ENCODE measurements at places on chromosomes 7 and 10.

- DNase-seq, result no peak
Measured at GRCh38 chr7:4123346-4123745, 558.7 kb upstream of the FOXK1 start.

DNA sequence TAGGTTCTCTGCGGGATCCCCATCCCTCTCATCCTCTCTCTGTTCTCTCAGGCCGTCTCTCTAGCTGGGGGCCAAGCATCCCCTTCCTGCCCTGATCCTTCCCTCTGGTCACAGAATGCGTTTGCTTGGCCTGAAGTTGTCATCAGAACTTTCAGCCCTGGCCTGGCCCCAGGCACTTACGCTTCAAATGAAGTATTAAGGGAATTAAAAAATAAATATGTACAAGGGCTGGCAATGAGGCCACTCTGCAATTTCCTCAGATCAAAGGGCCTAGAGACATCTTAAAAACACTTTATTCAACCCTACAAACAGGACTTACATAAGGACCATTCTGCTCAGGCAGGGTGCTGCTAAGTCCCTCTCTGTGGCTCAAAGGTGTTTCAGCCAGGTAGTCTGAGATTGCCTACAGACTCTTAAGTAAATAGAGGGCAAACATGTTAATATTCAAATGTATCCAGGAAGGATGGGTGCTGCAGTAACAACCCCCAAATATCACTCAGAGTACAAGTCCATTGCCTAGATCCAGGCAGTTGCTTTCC is 16.0 kb downstream of the SFTPD start:
- DNase-seq, result no peak

DNA sequence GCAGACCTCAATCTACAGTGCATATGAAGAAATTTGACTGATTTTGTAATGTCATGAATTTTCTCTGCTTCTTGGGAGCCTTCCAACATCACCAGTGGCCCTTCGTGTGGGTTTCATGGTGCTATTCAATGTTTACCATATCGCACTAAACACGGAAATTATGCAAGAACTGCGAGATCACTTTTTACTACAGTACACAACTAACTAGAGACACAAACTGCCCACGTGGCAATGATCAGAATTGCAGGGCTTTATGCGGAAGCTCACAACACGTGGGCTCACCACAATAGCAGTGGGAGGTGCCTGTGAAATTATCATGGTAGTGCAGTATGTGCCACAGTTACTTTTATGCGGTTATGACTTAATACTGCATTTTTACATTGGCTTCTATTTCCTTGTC is 449.7 kb upstream of the KLF6 start:
- no peak for DNase-seq

- no peak for DNase-seq
Measured at GRCh38 chr10:117656385-117657367, 114.1 kb downstream of the EMX2 start.

- DNase-seq, result peak; percentile 51
Measured at GRCh38 chr7:123797673-123798531, 47.1 kb upstream of the HYAL4 start.

DNA sequence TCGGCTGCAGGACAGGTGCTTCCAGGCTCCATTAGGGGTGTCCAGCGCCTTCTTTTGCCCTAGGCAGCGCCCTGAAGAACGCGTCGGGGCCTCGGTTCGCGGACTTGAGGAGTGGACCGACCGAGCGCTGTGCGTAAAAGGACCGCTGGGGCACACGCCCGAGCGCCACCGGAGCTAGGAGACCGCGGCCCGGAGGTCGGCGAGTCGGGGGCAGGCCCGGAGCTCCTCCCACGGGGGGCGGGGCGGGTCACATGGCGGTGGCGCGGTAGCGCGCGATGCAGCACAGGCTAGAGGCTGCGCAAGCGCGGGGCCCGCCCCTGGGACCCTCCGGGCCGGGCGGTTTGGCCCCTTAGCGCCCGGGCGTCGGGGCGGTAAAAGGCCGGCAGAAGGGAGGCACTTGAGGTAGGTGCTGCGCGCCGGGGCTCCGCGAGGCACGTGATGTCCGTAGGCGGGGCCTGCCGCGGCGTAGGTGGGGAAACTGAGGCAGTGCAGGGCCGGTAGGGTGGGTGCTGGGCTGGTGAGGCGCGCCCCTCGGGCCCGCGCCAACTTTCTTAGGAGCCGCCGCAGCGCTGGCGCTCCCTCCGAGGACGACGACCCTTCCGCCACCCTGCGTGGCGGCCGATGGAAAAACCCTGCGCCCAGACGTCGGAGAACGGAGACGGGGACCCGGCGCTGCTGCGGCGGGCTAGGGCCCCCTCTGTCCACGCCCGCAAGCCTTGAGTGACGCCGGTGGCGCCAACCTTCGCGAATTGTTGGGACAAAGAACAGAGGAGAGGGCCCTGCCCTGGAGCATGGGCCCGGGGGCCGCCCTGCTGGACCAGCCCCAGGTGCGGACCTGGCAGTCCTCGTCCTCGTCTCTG is at the start of gene PRXL2A:
TSS of gene PRXL2A (plus strand) at position 310 of the 860 bp plus-strand sequence. CDS start 11,917 bp downstream, outside the sequence.
- peak; percentile 14 for DNase-seq

- DNase-seq, result no peak
Measured at GRCh38 chr7:49333180-49333881, 409.0 kb downstream of the CDC14C start.

GRCh38 chr7:50703654-50704053 is 79.0 kb downstream of the GRB10 start:
- DNase-seq, result no peak

- no peak for DNase-seq
Measured at GRCh38 chr10:103894441-103894864, 23.5 kb downstream of the STN1 start.

DNA sequence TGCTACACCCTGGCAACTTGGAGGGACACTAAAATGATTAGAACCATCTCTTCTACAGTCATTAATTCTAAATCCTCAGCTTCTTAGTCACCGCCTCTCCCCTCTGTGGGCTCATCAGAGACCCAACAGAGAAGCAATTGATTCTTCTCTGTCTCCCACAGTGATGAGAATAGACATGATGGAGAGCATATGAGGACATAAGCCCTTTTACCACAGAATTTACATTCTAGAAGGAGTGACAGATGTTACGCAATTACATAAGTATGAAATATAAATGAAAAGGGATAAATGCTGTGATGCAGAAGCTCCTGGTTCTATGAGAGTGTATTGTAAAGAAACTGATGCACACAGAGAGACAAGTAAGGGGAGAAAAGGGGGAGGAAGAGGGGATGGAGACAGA is 18.1 kb upstream of the ABCB5 start:
- DNase-seq, result no peak

DNA sequence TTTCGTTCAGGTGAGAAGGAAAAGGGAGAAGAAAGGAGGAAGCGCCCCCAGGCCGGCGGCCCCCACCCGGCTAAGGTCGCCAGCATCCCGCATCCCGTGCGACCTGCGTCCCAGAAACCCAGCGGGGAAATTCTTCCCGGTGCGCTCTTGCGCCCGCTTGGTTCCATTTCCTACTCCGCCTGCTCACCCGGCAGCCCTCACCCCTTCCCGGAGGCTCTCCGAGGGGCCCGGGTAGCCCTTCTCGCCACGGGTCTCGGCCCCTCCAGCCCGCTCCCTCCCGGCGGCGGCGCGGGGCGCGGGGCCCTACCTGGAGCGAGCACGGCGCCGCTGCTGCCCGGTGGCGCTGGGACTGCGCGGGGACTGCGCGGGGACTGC is at the start of gene PRKCQ:
TSS of gene PRKCQ (minus strand) at position 373 of the 375 bp plus-strand sequence. CDS start 65,141 bp downstream, outside the sequence.
- DNase-seq, result peak; percentile 8

GRCh38 chr7:125074141-125074540 is 144.5 kb upstream of the POT1 start:
- no peak for DNase-seq

GRCh38 chr10:119415536-119416503 is 126.7 kb downstream of the RGS10 start:
- no peak for DNase-seq

DNA sequence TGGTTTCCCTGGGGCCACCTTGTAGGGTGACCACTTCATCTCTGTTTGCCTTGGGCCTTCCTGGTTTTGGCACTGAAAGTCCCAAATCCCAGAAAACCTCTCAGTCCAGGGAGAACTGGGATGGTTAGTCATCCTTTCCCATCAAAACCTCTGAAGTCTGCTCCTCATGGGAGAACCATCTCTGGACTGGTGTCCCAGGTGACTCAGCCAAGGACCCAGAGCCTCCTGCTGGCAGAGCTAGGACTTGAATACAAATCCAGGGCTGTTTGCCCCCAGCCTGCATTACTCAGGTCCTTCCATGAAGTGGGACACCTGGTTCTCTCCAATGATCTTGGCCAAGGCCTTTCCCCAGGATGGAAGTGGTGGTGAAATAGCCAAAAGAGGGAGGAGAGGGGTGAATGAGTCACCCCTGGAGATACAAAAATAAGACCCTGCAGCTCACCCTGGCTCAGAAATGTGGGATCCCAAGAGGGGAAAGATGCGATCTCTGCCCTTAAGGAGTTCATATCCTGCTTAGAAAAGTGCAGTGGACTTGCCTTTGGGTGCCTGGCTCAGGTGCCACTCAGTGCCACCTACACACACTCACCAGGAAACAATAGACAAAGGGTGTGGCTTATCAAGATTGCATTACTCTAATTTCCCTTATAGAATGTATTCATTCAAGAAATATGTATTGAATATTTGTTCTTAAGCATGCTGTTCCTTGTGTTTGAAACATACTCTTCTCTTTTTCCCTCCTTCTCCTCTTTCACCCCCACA is 22.0 kb downstream of the ADRA2A start:
- no peak for DNase-seq

DNA sequence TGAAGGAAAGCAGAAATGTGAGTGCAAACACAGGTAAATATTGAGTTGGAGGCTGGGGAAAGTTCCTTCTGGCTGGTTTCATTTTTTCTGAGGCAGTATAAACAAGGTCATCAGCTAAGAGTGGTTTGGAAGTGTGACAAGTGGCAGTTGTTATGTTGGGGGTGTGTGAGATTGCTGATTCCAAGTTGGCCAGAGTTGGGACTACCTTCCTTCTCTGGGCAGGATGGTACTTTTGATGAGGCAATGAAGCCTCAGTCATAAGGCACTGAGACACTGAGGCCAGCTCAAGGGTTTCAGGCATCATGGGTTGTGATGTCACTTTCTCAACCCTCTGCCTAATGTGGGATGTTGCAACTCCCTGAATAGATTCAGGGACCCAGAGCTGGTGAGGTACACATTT is 8.2 kb upstream of the PTTG1IP2 start:
- no peak for DNase-seq

DNA sequence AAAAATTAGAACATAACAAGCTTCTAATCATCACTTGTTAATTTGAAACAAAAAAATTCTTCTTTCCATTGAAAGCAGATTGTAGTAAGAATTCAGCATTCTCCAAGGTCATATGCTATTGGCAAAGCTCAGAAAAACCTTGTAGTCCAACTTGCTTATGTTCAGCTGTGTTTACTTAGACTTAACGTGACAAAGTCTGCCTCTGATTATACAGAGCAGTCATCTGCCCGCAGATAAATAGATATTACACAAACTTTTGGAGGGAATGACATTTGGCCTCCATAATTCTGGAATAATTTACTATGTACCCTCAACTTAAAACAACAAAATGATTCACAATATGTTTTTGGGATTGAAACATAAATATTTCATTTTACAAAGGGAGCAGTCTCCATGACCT is 45.8 kb downstream of the MKX start:
- DNase-seq, result no peak

GRCh38 chr10:117162093-117163060 is 24.3 kb upstream of the VAX1 start:
- no peak for DNase-seq

DNA sequence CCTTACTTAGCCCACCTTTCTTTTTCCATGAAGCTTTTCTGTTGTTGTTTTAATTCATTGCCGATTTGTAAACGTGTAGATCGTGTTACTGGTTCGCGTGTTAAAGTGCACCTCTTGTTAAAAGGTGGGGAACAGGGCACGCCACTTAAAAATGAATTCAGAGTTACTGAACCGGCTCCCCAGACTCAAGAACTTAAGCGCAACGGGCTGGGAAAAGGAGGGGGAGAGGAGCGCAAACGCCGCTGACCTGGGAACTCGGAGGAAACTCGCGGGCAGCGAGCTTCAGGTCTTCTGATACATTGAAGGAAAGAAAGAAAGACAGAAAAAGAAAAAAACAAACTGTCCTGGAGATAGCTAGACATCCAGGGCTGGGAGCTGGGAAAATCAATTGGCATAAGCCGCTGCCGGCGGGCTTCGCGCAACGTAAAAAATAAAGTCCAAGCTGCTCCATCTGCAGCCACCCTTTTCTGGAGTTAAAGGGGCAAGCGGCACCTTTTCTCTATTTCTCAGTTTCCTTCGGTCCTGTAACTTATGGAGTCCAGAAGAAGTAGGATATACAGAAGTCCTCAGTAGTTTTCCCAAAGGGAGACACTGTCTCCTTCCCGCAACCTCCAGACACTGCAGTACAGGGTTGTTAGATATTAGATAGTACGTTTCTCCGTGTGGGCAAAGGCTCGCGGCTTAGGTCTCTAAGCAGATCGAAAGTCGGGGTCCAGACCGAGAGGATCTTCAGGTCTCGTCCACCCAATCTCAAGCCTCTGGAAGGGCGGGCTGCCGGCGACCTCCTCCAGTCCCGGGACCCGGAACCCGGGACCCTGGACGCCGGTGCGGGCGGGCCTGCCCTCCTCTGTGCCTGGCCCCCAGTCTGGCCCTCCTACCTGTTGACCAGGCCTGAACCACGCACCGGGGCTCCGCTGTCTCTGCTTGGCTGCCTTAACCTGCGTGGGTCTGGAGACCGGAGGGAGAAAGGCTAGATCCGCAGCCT is 1.8 kb upstream of the DLX6 start:
- no peak for DNase-seq

DNA sequence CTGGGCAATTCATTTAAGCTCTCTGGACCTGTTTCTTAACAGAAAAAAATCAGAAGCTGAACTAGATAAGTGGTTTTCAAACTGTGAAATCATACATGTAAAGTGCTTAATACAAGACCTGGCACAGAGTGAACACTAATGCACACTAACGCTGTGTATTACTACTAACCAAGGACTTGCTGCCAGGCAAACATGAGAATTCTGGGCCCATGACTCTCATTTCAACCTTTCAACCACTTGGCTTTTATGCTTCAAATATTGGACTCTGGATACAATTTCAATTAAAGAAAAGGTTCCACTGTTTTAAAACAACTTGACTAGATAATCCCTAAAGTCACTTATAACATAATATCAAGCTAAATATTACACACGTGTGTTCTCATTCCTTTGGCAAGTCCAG is 73.4 kb downstream of the SRPK2 start:
- no peak for DNase-seq

DNA sequence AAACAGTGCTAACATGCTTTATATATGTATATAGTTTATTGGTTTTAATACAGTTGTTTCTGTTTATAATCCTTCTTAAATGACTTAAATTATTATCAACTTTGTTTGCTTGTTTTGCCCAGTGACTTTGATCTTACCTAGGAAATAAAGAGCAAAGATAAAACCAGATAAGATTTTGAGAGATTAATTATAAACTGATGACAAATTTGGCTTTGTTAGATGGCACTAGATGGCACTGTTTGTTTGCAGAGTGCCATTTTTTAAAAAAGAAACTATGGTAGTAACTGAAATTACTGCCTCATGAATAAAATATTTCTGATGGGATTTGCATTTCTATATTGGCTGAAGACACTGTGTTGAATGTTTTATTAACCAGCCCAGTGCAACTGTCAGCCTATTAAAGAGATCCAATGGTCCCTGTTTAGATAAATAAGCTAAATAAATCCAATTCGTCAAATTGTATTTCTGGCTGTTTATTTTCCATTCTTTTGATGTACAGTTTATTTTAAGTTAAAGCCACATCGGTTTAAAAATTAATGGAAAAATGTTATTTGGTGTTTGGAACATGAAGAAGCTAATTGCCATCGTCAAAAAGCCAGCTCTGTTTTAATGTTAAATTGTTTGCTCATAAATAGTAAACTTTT is 28.7 kb downstream of the VTI1A start:
- DNase-seq, result no peak
